ENCODE measurements at places on chromosomes 11 and 22.
A peak's percentile ranks its signal among the peaks of the same experiment; 100 is the strongest.

DNA sequence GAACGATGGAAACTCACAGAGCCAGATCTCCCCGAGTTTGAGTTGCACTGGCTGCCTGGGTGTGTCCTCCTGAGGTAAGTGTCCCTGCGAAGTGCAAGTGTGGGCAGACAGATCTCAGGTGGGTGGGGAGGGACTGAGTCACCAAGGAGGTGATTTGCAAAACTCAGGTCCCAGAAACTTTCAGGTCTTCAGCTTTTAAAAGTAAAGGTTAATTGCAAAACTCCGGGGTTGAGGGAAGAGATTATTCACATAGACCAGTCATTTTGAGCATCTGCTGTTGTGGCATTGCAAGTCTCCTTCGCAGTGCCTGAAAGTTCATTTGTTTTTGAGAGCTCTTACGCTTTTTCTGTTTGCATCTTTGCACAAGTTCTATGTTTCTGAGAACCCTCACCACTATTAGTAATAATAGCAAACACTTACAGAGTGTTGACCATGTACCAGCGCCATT, 7.1 kb downstream of the CD44 start:
- DNase-seq: no peak

DNA sequence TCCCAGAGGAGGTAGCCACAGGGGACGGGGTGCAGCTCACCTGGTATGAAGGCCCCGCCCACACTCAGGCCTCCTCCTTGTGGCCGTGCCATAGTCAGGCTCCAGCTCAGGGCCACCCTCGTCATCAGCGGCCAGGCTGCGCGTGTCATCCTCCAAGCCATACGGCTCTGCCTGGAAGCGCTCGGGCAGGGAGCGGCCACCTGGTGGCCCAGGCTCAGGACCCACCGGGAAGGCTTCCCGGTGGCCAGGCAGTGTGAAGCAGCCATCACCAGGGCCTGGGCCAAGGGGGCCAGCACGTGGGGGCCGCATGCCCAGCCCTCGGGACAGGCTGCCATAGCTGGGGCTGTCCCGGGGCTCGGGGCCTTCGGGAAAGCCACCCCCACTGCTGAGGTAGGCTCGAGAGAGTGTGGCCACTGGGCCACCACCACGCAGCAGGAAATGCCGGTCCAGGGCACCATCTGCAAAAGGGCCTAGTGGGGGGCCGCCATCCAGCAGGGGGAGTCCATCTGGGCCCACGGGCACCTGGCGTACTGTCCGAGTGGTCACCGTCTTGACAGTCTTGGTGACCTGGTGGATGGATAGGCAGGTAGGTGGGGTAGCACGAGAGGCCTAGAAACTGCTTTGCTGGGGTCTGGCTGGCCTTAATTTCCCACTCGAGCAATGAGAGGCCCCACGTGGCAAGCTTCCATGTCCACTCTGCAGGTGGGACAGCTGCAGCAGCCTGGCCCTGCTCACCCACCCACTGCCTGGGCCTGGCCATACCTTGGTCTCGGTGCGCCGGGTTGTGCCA, 35.3 kb downstream of the ARVCF start:
- DNase-seq: no peak

- no peak for DNase-seq
Observed at GRCh38 chr11:81072273-81072672, 1631.4 kb upstream of the TENM4 start.

- DNase-seq: no peak
Observed at GRCh38 chr11:117852309-117852708, 24.1 kb downstream of the FXYD6 start.

GRCh38 chr22:48630433-48630754, 1197.3 kb downstream of the BRD1 start:
- no peak for DNase-seq

DNA sequence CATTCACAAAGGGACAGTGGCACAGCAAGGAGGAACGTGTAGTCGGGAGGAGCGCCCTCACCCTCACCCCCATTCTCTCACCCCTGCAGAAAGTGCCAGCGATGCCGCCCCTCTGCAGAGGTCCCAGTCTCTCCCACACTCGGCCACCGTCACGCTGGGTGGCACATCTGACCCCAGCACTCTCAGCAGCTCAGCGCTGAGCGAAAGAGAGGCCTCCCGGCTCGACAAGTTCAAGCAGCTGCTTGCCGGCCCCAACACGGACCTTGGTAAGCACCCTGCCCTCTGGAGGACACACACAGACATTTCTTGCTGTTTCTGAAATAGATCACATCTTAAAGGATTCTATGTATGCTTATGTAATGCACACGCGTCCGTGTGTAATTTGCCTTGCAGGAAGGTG, 34.9 kb downstream of the TBC1D22A start:
- no peak for DNase-seq

DNA sequence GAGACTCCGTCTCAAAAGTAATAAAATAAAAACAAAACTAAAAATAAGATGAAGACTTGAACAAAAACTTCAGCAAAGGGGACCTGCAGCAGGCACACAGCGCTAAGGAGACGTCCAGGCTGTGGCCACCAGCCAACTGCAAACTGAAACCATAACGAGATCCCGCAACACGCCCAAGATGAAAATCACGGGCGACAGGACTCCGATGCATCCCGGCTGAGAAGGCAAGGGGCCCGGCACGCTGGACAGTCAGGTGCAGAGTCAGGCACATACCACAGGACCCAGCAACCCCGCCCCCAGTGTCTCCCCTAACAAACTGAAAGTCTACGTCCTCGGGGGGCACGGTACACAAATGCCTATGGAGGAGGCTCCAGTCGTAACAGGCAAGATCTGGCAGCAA, 9.2 kb downstream of the HRAS start:
- no peak for DNase-seq

- DNase-seq: peak; percentile 42
Observed at GRCh38 chr11:109939166-109939810, 153.9 kb upstream of the ZC3H12C start.

GRCh38 chr11:108494182-108494581, 4.0 kb downstream of the POGLUT3 start:
- DNase-seq: no peak

DNA sequence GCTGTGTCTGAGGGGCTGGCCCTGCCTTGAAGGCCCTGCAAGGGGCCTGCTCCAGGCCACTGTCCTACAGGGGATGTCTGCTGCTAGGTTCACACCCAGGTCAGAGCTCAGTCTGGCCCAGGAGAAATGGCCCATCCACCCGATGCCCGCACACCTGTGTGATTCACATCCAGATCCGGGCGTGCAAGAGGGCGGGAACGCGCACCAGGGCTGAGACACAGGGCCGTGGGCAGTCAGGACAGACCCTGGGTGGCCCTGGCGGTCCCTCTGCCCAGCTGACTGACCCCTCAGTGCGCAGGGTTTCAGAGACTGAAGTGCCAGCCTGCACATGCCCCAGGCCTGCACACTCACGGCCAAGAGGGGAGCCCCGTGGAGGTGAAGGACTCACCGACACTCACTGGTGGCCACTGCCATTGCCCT, 7.4 kb downstream of the TOLLIP start:
- DNase-seq: no peak

GRCh38 chr11:119025099-119025473, 5.6 kb downstream of the SLC37A4 start:
- DNase-seq: no peak

DNA sequence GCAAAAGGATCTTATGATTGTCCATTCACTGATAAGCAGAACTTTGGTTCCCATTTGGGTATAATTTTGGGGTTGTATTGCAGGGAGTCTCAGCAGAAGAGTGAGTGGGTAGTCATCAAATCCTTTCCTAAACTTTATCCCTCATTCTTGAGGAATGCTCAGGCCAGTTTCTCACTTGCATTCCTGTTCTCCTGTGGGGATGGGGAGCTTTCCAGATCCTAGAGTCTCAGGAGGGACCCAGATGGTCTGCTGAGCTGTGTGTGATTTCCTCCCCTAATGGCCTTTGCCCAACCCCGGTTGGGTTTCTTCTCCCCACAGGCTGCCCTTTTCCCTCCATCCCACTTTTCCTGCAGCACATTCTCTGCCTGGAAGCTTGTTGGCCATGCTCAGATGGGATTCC, 79.9 kb downstream of the MIAT start:
- DNase-seq: no peak

GRCh38 chr11:126680700-126681099, 319.9 kb downstream of the KIRREL3 start:
- no peak for DNase-seq

DNA sequence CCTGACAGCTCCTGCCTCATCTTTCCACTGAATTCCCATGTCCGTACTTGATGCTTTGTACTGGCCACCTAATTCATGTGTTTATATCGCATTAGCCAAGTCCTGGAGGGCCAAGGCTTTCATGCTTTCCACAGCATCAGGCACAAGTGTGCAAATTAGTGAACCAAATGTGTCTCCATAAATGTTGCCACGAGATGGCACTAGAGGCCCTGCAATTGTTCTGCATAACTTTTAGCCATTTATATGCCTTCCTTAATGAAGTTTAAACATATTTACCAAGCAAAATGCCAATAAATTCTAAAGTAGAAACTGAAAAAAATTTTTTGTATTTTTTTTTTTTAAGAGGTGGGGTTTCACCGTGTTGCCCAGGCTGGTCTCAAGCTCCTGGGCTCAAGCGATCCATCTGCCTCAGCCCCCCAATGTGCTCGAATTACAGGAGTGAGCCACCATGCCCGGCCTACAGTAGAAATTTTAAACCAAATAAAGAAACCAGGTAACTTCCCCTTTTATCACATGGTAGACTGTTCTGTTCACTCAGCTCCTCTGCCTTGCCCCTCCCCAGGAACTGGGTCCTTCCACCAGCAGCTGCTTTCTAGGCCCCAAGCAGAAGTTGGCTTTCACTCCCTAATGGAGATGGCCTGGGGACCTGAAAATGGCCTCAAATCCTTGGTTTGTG, 20.8 kb upstream of the IL18BP start:
- DNase-seq: no peak
